Caki2 (cell line): ENCODE measurements at places on chromosomes 4 and X. TPM values are rescaled to one million over a fixed set of nuclear protein-coding genes. Genes with fewer than 3 reads are reported as not detected.

Gene DCX
- total RNA-seq, result not detected in 2 replicates

Gene CEP44
- total RNA-seq, result 8.9 and 11.5 TPM in 2 replicates

Gene RTL5
- total RNA-seq, result 0.27 and 0.90 TPM in 2 replicates

Gene GLRA2
- total RNA-seq, result 1.1 and 1.3 TPM in 2 replicates
